Esophagus squamous epithelium (tissue), 5 donors: ENCODE measurements at places on chromosomes 4 and X.

DNA sequence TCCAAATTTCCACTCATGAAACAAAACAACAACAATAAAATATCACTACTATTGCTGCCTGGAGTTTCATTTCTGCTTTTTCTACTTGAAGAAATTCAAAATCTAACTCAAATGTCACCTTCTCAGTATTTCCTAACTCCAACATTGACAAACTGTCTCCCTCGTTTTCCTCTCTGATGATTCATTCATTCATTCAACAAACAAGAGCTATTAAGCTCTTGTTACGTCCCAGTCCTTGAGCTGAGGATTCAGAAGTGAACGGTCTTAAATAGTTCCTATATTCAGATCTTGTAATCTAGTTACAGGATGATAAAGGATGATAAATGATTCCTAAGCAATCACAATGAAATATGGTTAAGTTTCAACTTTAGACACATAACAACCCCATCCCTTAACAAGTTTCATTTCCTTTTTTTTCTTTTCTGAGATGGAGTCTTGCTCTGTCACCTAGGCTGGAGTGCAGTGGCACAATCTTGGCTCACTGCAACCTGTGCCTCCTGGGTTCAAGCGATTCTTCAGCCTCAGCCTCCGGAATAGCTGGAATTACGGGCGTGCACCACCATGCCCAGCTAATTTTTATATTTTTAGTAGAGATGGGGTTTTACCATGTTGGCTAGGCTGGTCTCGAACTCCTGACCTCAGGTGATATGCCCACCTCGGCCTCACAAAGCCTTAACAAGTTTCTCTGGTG is 1.7 kb downstream of the SLC9B2 start:
- no peaks in the 10 kb centered on the region for H3K36me3 ChIP-seq
- peaks cover 10% of the 10 kb centered on the region for H3K4me1 ChIP-seq
- no peaks in the 10 kb centered on the region for H3K27me3 ChIP-seq
- H3K27ac ChIP-seq, result no peak overlapping the region
- no peak for DNase-seq

DNA sequence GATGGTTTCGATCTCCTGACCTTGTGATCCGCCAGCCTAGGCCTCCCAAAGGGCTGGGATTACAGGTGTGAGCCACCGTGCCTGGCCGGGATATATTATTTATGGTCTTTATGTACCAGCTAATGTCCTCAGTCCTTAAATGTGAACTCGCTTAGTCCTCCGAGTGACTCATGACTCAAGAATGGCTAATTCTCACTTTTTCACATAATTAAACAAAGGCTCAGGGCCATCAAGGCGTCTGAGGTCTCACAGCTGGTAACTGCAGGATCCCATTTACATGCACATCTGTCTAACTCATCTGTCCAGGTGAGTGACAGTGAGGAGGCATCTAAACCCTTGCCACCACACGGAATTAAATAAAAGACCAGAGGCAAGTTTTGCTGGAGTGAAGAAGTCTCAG is 73.5 kb downstream of the HS3ST1 start:
- no peak overlapping the region for H3K27ac ChIP-seq
- no peaks in the 10 kb centered on the region for H3K36me3 ChIP-seq
- no peaks in the 10 kb centered on the region for H3K4me1 ChIP-seq

GRCh38 chrX:105495376-105495775 is 274.9 kb upstream of the TEX13A start:
- no peaks in the 10 kb centered on the region for H3K27me3 ChIP-seq
- no peak overlapping the region for H3K27ac ChIP-seq
- H3K4me3 ChIP-seq, result no peak overlapping the region
- H3K36me3 ChIP-seq, result no peaks in the 10 kb centered on the region
- DNase-seq, result no peak
- no peaks in the 10 kb centered on the region for H3K4me1 ChIP-seq

- H3K27me3 ChIP-seq, result no peaks in the 10 kb centered on the region
- no peak for DNase-seq
- H3K36me3 ChIP-seq, result peaks cover 58% of the 10 kb centered on the region
- no peak overlapping the region for H3K4me3 ChIP-seq
- no peaks in the 10 kb centered on the region for H3K4me1 ChIP-seq
- H3K27ac ChIP-seq, result no peak overlapping the region
These were observed 28.8 kb downstream of the PPP2R3B start for GRCh38 chrX:357693-358471.

DNA sequence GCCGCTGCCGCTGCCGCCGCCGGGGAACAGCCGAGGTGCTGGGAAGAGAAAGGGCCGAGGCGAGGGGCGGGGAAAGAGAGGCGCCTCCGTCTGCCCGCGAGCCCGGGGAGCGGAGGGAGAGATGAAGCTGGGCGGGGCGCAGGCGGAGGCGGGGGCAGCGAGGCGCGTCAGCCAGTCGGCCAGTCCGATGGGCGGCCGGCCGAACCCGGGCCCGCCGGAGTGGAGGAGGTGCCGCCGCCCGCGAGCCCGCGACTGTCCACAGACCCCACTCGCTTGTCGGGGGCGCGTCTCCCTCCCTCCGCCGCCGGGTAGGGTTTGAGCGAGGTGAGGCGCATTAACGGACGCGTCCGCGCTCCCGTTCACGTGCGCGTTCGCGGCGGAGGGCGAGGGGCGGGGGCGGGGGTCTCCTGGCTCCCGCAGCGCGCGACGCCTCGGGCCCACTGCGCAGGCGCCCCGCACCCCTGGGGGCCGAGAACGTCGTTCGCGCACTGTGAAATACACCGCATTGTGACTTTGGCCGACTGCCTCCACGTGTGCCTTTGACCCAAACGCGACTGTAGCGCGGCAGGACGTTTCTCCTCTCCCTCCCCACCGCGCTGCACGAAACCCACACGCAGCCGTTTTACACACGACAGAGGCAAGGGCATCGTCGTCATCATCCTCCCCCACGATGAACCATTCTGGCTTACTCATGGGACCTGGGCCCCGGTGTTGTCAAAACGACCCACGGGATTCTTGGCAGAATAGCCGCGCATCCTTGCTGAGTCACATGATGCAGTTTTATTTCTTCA is at the start of gene NUDT11:
Gene NUDT11 (minus strand): TSS at position 92 of the 791 bp plus-strand sequence. CDS start 148 bp downstream, outside the sequence.
- DNase-seq, result no peak
- no peaks in the 10 kb centered on the region for H3K36me3 ChIP-seq
- no peak within 1 kb of the TSS for H3K27ac ChIP-seq

DNA sequence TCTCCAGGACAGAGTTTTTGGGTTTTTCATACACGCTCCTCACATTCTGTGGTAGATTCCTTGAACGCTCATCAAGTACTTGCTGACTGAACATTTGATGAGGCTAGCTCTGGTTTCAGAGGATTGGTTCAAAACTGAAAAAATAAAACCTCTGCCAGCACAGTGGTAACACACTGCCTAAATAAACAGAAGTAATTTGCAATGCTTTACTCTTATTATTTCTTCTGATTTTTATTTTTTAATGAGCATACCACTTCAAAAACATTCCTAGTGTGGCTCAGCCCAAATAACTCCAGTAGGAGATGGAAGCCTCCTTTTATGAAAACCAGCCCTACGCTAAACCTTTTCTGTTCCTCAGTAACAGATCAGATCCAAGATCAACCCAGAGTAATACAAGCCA is 72.0 kb upstream of the INTU start:
- no peaks in the 10 kb centered on the region for H3K27me3 ChIP-seq
- H3K4me3 ChIP-seq, result no peak overlapping the region
- H3K4me1 ChIP-seq, result no peaks in the 10 kb centered on the region
- no peaks in the 10 kb centered on the region for H3K36me3 ChIP-seq
- DNase-seq, result no peak
- no peak overlapping the region for H3K27ac ChIP-seq

- H3K4me3 ChIP-seq, result peak overlapping the region; percentile 80
- no peak for DNase-seq
- H3K36me3 ChIP-seq, result no peaks in the 10 kb centered on the region
- peak overlapping the region; percentile 93 for H3K27ac ChIP-seq
- peaks cover 54% of the 10 kb centered on the region for H3K4me1 ChIP-seq
- no peaks in the 10 kb centered on the region for H3K27me3 ChIP-seq
These were observed 98.3 kb upstream of the MAML3 start for GRCh38 chr4:140252141-140252741.

DNA sequence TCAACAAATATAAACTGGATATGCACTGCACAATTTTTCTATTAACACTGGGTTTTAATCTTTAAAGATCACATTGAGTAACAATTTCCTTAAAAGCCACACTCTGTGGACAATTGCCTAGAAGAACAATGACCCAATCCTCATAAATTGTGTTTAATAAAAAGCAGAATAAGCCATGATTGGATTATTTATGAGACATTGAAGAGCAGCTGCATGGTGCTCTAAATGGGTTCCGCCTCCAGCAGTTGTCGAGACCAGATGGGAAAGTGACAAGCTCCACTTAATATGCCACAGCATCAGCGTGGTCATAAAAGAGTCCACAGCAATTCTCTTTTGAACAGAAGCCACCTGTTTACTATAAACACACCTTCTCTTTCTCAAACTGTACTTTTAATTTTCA is 635.2 kb upstream of the FRG1 start:
- no peak overlapping the region for H3K27ac ChIP-seq
- no peaks in the 10 kb centered on the region for H3K4me1 ChIP-seq
- no peak for DNase-seq
- H3K27me3 ChIP-seq, result no peaks in the 10 kb centered on the region
- no peaks in the 10 kb centered on the region for H3K36me3 ChIP-seq

DNA sequence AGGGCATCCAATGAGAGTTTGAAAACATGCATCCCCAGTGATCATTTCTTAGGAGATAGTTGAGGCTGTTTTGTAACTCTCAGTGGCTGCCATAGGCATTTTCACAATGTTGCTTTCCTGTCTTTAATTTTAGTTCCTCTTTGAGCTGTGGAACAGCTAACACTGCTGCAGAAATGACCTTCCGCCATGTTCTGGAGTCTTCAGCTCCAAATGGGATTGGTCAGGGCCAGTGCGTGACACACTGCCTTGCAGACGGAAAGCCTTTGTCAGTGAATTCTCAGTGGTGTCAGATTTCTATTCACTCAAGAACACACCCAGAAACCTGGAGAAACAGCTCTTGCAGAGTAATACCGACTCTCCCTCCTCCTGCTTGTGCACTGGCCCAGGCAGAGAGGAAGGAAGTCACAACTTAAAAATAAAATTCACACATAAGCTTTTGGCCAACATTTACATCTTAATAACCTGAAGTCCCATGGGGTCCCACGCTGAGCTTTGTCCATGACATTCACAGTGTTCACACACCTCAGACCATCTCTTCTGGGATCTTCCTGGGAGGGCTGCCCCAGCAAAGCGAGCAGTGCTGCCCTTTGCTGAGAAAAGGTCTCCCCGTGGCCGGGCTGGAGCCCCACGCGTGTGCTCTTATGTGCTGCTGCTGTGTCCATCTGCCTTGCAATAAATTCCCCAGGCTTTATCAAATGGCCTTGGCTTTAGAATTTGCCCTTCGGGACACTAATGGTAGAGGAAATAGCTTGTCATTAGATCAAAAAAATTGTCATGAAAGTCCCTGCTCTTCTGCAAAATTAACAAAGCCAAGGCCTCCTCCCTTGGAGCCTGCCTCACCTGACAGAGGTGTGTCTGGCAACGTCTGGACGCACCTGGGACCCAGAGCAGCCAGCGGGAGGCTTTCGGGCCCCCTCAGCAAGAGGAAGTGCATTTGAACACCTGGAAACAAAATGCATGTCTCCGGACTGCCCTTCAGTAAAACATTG is 126.8 kb downstream of the IRF2 start:
- no peaks in the 10 kb centered on the region for H3K36me3 ChIP-seq
- H3K4me3 ChIP-seq, result no peak overlapping the region
- DNase-seq, result no peak
- peaks cover 54% of the 10 kb centered on the region for H3K4me1 ChIP-seq
- peak overlapping the region; percentile 91 for H3K27ac ChIP-seq

DNA sequence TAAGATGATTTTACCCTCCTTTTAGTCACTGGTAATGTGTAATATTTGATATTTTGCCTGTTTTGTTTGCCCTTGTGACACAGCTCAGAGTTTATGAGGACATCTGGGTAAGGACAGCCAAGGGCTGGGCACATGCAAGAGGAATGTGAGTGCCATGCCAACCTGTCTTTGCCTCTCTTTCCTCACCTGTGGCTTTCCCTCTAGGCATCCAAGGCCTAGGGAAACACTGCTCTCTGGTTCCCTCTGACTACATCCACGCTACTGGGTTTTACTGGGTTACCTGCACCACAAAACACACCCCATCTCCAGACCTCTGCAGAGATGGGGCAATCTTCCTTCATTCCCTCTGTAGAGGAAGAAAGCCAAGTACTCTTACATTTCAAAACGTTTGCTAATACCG is 7.7 kb downstream of the HPGDS start:
- H3K4me3 ChIP-seq, result no peak overlapping the region
- DNase-seq, result no peak
- no peaks in the 10 kb centered on the region for H3K36me3 ChIP-seq
- no peaks in the 10 kb centered on the region for H3K27me3 ChIP-seq

DNA sequence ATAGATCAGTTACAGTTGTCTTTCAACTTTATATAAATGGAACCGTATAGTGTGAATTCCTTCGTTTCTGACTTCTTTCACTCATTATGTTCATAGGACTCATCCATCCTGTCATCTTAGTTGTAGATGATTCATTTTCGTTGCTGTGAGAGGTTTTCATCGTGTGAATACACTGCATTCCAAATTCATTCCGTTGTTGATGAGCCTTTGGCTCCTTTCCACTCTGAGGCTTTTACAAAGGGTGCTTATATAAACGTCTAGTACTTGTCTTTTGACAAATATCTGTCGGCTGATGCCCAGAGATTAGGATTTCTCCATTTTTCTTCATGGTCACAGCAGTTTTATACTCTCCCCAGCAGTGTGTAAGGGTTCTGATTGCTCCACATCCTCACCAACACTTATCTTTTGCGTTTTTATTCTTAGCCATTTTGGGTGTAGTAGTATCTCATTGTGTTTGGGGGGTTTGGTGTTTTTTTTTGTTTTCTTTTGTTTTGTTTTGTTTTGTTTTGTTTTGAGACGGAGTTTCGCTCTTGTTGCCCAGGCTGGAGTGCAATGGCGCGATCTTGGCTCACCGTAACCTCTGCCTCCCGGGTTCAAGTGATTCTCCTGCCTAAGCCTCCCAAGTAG is 48.6 kb downstream of the LRP2BP start:
- no peak overlapping the region for H3K4me3 ChIP-seq
- peaks cover 65% of the 10 kb centered on the region for H3K36me3 ChIP-seq
- DNase-seq, result no peak
- H3K4me1 ChIP-seq, result peaks cover 11% of the 10 kb centered on the region

DNA sequence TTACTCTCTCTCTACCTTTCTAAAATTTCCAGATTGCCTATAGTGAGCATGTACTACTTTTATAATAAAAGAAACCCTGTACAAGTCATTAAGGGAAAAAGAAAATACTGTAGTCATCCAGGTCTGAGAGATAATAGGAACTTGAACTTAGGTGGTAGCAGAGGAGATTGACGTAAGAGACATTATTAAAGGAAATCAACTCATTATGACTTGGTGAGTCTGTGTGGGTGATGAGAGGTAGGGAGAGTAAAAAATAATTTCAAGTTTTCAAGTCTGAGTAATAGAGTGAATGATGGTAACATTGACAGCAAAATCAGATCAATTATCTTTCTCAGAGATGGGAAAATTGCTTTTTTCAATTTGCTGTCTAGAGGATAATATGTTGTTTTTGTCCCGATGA is 44.0 kb upstream of the ZCCHC12 start:
- no peak overlapping the region for H3K27ac ChIP-seq
- DNase-seq, result no peak
- H3K36me3 ChIP-seq, result peaks cover 23% of the 10 kb centered on the region
- H3K27me3 ChIP-seq, result no peaks in the 10 kb centered on the region

- H3K27me3 ChIP-seq, result no peaks in the 10 kb centered on the region
- H3K4me3 ChIP-seq, result peak within 1 kb of the TSS; percentile 81
- no peaks in the 10 kb centered on the region for H3K4me1 ChIP-seq
- DNase-seq, result peak; percentile 98
- H3K27ac ChIP-seq, result peak within 1 kb of the TSS; percentile 99
- H3K36me3 ChIP-seq, result no peaks in the 10 kb centered on the region
These were observed at the start of gene KDM6A for GRCh38 chrX:44872821-44873414. Gene KDM6A, plus strand, starts transcription at chrX:44873188. Its CDS starts 364 bp downstream, at chrX:44873552.

GRCh38 chr4:30116401-30116800 is 603.8 kb upstream of the PCDH7 start:
- H3K36me3 ChIP-seq, result no peaks in the 10 kb centered on the region
- DNase-seq, result no peak
- H3K27ac ChIP-seq, result no peak overlapping the region
- H3K4me3 ChIP-seq, result no peak overlapping the region
- no peaks in the 10 kb centered on the region for H3K4me1 ChIP-seq
